ENCODE measurements at places on chromosomes 5 and 9.
A peak's percentile ranks its signal among the peaks of the same experiment; 100 is the strongest.

- DNase-seq, result no peak
Measured at GRCh38 chr5:151030056-151030336, 9.6 kb downstream of the GPX3 start.

DNA sequence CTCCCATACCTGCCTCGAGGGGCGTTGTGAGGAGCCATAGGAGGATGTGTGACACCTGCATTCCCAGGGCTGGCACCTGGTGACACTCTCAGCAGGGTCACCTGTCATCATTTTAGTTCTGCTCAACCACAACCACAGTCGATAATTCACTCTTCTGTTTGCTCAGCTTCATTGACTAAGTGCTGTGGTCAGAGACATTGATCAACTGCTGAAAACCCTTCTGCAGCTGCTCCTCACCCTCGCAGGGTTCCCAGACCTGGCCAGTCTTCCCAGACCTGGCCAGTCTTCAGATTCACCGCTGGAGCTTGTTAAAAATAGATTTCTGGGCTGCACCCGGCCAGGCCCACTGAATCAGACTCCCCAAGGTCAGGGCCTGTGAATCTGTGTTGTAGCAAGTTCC lies 92.8 kb downstream of the MVB12B start:
- no peak for DNase-seq

DNA sequence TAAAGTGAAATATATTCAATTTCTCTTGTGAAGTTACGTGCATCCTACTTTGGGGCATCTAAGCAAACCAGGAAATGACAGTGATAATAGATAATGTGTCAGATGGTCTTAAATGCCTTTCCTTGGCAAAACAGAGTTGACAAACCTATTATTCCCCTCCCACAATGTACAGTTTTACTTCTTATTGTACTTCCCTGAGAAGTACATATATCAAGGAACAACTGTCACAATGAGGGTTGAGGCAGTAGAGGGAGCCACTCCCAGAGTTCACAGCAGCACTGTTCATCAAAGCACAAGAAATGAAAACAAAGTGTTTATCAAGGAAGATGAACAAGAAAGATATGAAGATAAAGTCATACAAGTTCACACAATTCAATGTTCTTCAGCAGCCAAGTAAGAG lies 41.1 kb downstream of the ELAVL2 start:
- DNase-seq, result no peak

DNA sequence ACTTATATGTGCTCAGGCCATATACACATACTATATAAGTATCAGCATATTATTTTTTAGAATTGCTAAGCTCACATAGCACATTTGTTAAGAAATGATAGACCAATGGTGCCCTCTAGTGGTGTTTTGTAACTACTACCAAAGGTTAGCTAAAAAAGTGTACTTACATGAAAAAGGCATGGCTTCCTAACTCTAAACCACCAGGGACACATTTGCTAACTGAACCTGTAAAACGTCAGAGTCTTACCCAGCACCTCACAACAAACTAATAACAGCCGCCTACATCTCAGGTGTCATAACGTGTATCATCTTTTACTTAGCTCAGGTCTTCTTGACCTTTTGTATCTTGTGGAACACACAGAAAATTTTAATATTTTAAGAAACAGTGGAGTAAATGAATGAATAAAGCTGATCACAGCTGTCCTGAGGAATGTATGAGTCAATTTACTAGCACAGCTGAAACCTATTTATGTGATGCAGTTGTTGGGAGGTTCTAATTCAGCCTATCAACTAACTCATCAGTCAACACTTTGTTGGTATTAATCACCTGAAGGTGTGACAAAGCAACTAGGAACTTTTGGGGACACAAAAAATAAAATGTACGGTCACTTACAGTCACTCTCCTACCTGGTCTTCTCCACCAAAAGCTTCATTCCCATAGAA lies 72.9 kb downstream of the BAAT start:
- peak; percentile 60 for DNase-seq

DNA sequence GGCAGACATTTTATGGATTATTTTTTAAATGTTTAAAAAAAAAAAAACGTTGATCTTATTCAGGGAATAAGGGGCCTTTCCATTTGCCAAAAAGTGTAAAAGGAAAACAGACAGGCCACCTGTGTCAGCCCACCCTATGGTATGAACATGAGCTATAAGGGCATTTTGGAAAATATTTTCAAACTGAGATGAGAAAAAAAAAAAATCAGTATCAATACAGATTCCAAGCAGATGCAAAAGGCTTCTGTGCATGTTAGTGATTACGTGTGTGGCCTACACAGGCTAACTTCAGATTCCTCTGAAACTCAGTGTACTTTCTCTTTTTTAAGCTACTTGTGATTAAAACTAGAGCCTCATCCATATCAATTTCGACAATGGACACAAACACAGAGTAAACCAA lies 189.9 kb downstream of the BNC2 start:
- DNase-seq, result no peak

- DNase-seq, result no peak
Measured at GRCh38 chr5:88955403-88955802, 72.4 kb upstream of the MEF2C start.

GRCh38 chr5:141940695-141941271 lies 17.1 kb downstream of the DELE1 start:
- DNase-seq, result no peak

DNA sequence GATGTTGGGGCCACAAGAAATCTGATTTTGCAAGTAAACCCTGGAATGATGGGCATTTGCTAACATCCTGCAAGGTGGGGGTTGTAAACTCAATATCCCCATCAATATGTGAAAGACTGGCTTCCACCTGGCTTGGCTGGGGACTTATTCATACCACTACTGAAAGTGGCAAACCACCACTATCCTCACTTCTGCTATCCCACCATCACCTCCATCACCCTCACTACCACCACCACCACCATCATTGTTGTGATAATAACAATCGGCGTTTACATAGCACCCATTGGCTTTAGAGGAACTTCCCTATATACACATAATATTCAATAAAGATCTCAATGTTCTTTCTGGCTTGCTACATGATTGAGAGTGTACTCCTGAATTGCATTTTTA lies 224.7 kb upstream of the DAP start:
- DNase-seq, result no peak

DNA sequence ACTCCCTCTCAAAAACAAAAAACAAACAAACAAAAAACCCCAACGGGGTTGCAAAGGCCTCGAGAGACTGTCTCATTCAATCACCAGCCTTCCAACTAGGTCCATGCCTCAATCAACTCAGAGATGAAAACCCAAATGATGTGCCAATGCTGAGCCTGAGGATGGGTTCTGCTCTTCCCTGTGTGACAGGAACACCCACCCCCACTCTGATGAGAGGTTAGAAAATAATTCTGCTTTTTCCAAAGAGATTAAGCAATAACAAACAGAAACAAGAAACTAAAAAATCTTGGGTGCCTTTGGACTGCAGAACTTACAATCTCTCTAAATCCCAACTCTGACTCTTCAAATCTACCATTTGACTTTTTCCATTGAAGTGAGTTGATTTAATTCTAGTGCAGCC lies 25.5 kb upstream of the FBP1 start:
- no peak for DNase-seq

- no peak for DNase-seq
Measured at GRCh38 chr9:91841591-91841990, 108.4 kb downstream of the ROR2 start.

GRCh38 chr9:70020991-70021571 lies 22.6 kb upstream of the MAMDC2 start:
- DNase-seq, result no peak

DNA sequence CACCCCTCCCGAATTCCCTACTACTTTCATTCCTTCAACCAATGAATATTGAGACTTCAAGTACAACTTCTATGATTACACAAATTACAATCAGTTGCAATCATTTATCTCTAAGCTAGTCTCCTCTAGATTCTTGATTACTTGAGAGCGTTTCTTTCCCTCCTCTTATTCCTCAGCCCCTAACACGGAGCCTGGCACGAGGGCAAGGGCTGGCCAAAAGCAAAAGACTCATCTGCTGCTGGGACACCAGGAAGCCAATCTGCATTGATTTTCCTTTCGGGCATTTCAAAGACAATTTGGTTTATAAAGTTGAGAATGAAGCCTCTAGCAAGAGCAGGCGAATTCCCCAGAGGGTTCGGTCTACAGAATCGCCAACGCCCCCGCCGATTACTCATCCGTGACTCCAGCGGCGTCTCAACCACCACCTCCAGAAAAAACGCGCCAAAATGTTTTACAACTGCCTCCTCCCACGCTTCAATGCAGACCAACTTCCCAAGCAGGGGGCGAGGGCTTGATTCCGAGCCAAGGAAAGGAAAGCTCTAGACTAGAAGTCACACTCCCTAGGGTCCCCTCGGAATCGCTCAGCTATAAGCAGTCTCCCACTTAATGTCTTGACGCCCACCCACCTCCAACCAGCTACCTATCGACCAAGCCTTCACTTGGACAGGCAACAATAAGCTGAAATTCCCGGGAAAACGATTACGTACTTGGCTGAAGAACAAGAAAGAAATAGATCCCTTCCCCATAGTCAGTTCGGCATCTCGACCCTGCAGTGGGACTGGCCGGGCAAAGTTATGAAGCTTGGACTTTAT lies 1.5 kb downstream of the PCSK1 start:
- no peak for DNase-seq

DNA sequence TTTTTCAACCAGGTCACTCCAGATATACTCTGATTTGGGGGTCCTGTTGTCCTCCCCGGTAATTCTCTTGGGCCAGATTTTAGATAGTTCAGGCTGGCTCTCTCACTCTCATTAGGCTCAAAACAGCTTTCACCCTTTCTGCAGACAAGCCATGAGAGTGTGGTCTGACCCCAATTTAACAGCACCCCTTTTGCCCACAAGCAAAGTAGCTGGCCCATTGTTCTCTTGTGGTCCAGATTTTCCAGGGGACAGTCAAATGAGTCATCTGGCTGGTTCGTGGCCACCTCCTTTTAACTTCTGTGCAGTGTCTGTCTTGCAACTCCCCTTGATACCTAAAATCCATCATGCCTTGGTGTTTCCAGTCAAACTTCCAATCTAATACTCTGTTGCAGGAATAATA lies 16.5 kb downstream of the BHMT2 start:
- no peak for DNase-seq

GRCh38 chr9:131167146-131167692 lies 41.8 kb downstream of the NUP214 start:
- no peak for DNase-seq

DNA sequence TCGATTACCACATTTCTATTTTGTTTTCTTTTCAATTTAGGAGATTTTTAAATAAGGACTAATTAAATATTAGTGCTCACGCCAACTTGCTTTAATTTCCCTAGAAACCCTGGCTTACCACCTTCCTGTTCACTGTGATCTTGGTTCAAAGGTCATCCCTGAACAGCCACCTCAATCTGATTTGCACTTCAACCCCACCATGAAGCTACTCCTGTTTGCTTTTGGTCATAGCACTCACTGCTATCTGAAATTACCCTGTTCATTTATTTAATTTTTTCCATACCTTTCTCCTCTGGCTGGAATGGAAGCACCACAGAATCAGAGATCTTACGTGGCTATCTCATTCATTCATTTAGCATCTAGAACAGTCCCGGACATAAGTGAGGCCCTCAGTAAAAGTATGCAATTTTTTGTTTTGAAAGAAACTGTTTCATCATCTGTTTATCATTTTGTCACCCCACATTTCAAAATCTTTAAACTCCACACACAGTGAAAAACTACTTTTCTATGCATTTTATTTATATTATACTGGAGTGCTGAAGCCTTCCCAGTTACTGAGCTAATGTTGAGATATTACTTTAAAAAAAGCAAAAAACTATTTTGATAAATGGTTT lies 17.2 kb upstream of the ADAMTSL1 start:
- no peak for DNase-seq

GRCh38 chr9:121788686-121789366 lies 137.4 kb downstream of the DAB2IP start:
- DNase-seq, result no peak

DNA sequence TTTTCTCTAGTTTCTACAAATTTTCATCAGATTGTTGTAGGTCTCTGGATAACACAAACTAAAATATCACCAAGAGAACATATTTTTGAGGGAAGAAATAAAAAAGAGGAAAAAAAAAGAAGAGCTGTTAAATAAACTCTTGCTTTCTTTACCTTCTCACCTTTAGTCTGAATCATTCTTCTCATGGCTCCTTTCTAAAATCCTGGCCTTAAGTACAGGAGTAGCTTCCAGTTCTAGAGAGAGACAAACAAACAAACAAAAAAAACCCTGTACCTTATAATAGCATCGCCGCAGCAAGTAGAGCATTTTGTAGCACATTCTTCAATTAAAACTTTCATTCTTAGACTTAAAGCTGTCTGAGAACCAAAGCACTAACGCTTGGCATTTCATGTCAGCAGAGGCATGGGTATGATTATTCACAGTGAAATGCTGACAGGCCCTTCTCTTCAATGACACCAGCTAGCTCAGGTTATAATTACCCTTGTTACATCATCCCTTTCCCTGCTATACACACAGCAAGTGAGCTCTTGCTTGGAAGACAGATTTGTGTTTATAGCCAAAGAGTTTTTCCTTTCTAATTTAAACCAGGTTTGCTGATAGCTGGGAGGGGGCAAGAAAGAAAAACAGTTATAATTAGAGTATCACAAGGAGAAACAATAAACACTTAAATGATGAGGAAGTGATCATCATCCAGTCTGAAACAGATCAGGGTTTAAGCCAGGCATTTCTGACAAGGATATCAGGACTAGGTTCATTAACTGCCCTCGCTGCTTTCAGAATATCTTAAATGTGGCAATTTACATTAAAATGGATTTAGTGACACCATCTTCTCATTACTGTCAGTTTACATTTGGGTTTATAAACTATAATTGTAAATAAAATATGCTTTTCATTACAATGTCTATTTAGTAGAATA lies 510.9 kb upstream of the ZNF608 start:
- DNase-seq, result no peak

- DNase-seq, result no peak
Measured at GRCh38 chr5:26691486-26691885, 346.9 kb downstream of the CDH9 start.

- no peak for DNase-seq
Measured at GRCh38 chr5:145750199-145750598, 84.9 kb downstream of the PRELID2 start.

- DNase-seq, result no peak
Measured at GRCh38 chr9:112562235-112562958, 75.8 kb downstream of the KIAA1958 start.

All from CD4-positive, alpha-beta T cell treated with Interleukin-4 for 4 hours (primary cell).